Peyer's patch (tissue), 4 donors: ENCODE measurements at places on chromosomes 2 and 18. TPM values are rescaled to one million over a fixed set of nuclear protein-coding genes. Genes with fewer than 3 reads are reported as not detected.

GRCh38 chr2:63673865-63674533, 85.2 kb downstream of the MDH1 start:
- no peaks in the 10 kb centered on the region for H3K27me3 ChIP-seq
- H3K36me3 ChIP-seq = no peaks in the 10 kb centered on the region
- H3K4me1 ChIP-seq = no peaks in the 10 kb centered on the region
- H3K27ac ChIP-seq = no peak overlapping the region

- no peaks in the 10 kb centered on the region for H3K4me1 ChIP-seq
- DNase-seq = no peak
Measured at GRCh38 chr2:66601624-66602023, 166.7 kb downstream of the MEIS1 start.

TFCP2L1 gene
- total RNA-seq = 5.0 TPM

DNA sequence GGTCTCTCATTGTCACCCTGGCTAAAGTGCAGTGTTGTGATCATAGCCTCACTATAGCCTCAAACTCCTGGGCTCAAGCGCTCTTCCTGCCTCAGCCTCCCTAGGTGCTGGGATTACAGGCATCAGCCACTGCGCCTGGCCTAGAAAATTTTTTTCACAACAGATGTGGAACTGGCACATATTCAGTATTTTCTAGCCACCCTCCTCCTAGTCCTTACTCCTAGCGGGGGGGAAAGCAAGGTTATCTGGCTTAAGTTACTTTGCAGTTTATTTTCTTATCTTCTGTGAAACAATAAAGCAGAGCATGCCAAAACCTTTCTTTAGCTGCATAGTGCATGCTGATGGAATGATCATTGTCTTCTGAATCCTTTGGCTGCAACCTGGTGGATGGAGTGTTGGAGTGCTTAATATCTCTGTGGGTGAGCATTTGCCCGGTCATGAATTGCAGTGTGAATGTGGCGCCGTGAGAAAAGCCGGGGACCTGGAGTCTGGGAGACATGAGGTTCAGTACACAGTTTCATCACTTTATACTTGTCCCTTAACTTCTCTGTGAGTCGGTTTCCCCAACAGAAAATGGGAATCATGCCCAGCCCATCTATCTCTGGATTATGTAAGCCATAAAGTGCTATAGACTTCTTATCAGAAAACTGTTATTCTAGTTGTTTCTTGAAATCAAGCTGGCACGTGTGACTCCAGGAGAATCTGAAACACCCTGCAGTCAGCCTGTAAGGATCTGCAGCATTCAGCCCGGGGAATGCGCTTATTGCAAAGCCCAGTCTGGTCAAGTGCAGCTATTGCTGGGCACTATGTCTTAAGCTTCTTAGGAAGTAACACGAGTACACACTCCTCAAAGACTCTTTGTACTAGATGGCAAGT, 38.2 kb upstream of the MAP3K20 start:
- no peaks in the 10 kb centered on the region for H3K4me1 ChIP-seq
- H3K36me3 ChIP-seq = no peaks in the 10 kb centered on the region
- H3K27ac ChIP-seq = no peak overlapping the region

GRCh38 chr18:29248805-29249204, 1071.9 kb upstream of the CDH2 start:
- DNase-seq = no peak
- H3K4me3 ChIP-seq = no peak overlapping the region
- no peaks in the 10 kb centered on the region for H3K27me3 ChIP-seq
- H3K4me1 ChIP-seq = no peaks in the 10 kb centered on the region
- H3K36me3 ChIP-seq = no peaks in the 10 kb centered on the region

IL1RN gene
- total RNA-seq = 42.7 TPM

SMCHD1 gene
- 57.2 TPM for total RNA-seq

PER2 gene
- 15.6 TPM for total RNA-seq

DNA sequence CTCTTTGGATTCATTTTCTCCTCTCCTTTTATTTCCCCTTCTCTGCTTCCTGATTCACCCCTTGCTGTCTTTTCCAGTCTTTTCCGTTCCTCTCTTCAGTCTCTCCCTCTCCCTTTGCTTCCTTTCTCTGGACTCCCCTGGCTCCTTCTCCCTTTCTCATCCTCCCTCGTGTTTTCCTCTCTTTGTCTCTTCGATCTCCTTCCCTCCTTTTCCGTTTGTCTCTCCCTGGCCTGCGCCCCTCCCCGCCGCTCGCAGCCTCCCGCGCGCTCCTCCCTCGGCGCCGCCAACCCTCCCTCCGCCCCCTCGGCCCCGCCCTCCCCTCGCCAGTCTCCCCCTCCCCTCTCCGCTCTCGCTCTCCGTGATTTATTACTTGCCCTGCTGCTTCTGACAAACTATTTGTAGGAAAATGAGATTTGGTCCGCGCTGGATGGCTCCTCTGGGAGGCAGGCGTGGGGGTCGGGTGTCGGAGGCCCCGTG, 46.0 kb upstream of the PAX8 start:
- DNase-seq = no peak
- H3K27me3 ChIP-seq = no peaks in the 10 kb centered on the region
- no peaks in the 10 kb centered on the region for H3K4me1 ChIP-seq
- no peak overlapping the region for H3K4me3 ChIP-seq
- H3K27ac ChIP-seq = peak overlapping the region; percentile 5

- no peak for DNase-seq
- H3K4me1 ChIP-seq = no peaks in the 10 kb centered on the region
- no peak overlapping the region for H3K27ac ChIP-seq
- no peaks in the 10 kb centered on the region for H3K27me3 ChIP-seq
Measured at GRCh38 chr2:223414646-223415045, 187.5 kb downstream of the SCG2 start.

DNA sequence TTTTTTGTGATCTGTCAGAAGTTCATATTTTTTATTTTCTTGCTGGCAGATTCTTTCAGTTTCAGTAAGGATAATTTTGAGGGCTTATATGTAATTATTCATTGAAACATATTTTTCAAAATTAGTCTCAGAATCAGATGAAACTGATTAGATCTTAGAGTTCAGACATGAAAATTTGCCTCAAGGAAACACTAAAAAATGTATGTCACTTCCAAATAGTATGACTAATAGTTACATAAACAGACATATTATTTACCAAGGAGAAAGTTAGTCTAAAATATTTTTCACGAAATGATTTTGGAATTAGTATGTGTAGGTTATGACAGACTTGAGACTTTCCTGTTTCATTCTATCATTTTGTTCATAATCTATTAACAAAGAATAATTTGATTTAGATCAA, 628.6 kb downstream of the CCDC85A start:
- no peak for DNase-seq
- H3K36me3 ChIP-seq = no peaks in the 10 kb centered on the region
- no peak overlapping the region for H3K27ac ChIP-seq
- H3K4me1 ChIP-seq = no peaks in the 10 kb centered on the region
- no peaks in the 10 kb centered on the region for H3K27me3 ChIP-seq

DNA sequence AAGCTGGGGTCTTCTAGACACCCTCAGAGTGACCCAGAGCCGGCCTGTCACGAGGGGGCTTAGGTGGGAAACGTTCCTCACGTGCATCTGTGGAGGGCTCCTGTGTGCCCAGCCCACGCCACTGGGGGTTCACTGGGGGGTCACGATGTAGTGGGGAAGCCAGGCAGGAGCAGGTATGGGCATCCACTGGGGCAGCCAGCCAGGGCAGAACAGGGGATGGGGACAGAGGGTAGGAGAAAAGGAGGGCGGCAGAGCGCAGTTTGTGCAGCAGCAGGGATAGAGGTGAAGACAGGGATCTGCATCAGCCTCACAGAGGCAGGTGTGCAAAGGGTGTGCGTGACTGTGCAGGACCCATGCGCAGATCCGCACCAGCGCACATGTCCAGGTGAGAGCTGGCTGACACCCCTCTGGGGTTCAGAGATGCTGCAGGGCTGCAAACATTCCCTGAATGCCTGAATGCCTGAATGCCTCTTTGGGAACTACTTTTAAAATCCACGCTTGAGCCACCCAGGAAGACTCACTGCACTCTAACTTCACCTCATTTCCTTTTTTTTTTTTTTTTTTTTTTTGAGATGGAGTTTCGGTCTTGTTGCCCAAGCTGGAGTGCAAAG, 10.0 kb downstream of the PNKD start:
- peaks cover 18% of the 10 kb centered on the region for H3K4me1 ChIP-seq
- H3K36me3 ChIP-seq = peaks cover 74% of the 10 kb centered on the region
- H3K27me3 ChIP-seq = no peaks in the 10 kb centered on the region
- H3K27ac ChIP-seq = no peak overlapping the region
- no peak for DNase-seq
- H3K4me3 ChIP-seq = no peak overlapping the region

RPS27A gene
- total RNA-seq = 518 TPM

- H3K27me3 ChIP-seq = no peaks in the 10 kb centered on the region
- no peak for DNase-seq
- H3K27ac ChIP-seq = no peak overlapping the region
- no peaks in the 10 kb centered on the region for H3K4me1 ChIP-seq
- H3K36me3 ChIP-seq = no peaks in the 10 kb centered on the region
Measured at GRCh38 chr2:119827866-119828507, 68.3 kb downstream of the PTPN4 start.

DNA sequence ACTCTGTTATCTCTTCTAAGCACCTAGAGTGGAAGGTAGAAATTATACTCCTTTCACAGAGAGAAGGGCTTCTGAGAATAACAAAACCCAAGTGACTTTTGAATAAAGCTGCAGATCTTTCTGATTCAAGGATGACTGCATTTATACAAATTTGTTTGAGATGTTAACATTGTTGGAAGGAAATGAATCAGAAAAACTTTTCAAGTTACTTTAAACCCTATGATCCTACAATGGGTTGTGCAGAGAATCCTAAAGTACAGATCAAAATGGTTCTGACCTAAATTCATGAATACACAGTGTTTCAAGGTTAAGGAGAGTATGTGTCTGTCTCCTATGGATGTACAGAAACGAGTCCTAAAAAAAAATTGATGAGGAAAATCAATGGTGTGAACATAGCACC, 1.8 kb downstream of the RFTN2 start:
- no peaks in the 10 kb centered on the region for H3K4me1 ChIP-seq
- H3K4me3 ChIP-seq = no peak overlapping the region
- no peaks in the 10 kb centered on the region for H3K36me3 ChIP-seq
- no peak overlapping the region for H3K27ac ChIP-seq

DNA sequence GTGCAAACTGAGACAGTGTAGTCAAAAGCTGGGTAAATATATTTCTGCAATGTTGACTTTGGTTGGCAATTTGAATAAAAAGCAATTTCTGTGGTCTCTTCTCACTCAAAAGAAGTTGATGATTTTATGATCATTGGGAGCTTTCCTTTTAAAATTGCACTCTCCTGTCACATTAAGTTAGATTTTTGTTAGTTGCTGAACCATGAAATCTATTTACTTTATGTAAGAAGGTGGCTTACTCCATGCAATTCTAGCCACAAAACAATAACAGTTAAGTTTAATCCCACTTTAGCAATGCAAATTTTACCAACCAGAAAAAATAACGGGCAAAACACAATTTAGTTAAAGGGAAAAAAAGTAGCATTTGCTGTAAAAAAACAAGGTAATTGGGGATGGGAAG, 48.3 kb downstream of the DLGAP1 start:
- DNase-seq = no peak
- H3K4me1 ChIP-seq = no peaks in the 10 kb centered on the region
- no peaks in the 10 kb centered on the region for H3K36me3 ChIP-seq

ERLEC1 gene
- 28.1 TPM for total RNA-seq

DNA sequence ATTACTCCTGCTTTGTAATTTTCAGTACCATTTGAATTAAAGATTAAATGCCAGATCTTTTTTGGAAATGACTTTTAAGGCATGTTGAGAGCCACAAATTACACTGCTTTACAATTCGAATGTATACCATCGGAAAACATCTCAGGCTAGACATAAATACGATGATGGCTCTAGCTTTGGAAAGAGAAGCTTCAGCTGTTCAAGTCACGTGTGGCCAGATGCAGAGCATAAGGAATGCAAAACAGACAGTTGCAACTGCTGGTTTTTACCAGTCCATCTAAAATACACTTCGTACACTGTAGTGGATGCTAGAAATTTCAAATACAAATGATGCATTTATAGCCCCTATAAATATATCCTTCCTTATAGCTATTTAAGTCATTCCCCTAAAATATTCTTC, 8.0 kb downstream of the ZNF516 start:
- peaks cover 3% of the 10 kb centered on the region for H3K4me1 ChIP-seq
- no peak overlapping the region for H3K27ac ChIP-seq
- DNase-seq = no peak
- H3K4me3 ChIP-seq = no peak overlapping the region

CD302 gene
- total RNA-seq = 17.9 TPM

DNA sequence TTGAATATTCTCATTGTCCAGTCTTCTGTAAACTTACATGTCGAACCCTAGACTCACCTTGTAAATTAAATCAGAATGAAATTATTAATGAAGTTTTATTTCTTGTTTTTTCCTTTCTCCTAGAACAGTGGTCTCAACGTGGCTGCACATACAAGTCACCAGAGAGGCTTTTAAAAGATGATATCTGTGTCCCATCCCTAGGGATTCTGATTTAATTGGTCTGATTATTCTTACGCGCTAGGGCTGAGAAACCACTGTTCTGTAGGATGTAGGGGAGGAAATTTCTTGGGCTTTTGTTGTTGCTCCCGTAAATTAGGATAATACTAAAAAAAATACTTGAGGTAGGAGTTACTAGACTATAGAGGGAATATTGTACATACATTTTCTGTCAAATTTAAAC, 32.1 kb downstream of the PPM1B start:
- H3K27ac ChIP-seq = no peak overlapping the region
- H3K27me3 ChIP-seq = no peaks in the 10 kb centered on the region
- H3K4me3 ChIP-seq = no peak overlapping the region
- no peaks in the 10 kb centered on the region for H3K4me1 ChIP-seq

GRCh38 chr2:230416061-230416721, at the start of gene SP100:
Gene SP100, plus strand, starts transcription at chr2:230416201. Its CDS starts 96 bp downstream, at chr2:230416297.
- H3K27me3 ChIP-seq = no peaks in the 10 kb centered on the region
- peak within 1 kb of the TSS; percentile 49 for H3K4me3 ChIP-seq
- no peaks in the 10 kb centered on the region for H3K36me3 ChIP-seq
- DNase-seq = peak; percentile 94

GRCh38 chr2:27792759-27793158, 21.2 kb downstream of the MRPL33 start:
- H3K4me1 ChIP-seq = no peaks in the 10 kb centered on the region
- no peak overlapping the region for H3K27ac ChIP-seq
- DNase-seq = no peak
- H3K27me3 ChIP-seq = no peaks in the 10 kb centered on the region
- no peak overlapping the region for H3K4me3 ChIP-seq

GPR155 gene
- total RNA-seq = 48.7 TPM

GRCh38 chr2:236168110-236169080, at the start of gene GBX2:
Gene GBX2, minus strand, starts transcription at chr2:236168386. Its CDS starts 415 bp downstream, at chr2:236167971.
- H3K4me3 ChIP-seq = peak within 1 kb of the TSS; percentile 38
- H3K27me3 ChIP-seq = peaks cover 95% of the 10 kb centered on the region
- no peak within 1 kb of the TSS for H3K27ac ChIP-seq
- no peaks in the 10 kb centered on the region for H3K36me3 ChIP-seq
- no peaks in the 10 kb centered on the region for H3K4me1 ChIP-seq
